ENCODE measurements at places on chromosomes 1 and 21.

DNA sequence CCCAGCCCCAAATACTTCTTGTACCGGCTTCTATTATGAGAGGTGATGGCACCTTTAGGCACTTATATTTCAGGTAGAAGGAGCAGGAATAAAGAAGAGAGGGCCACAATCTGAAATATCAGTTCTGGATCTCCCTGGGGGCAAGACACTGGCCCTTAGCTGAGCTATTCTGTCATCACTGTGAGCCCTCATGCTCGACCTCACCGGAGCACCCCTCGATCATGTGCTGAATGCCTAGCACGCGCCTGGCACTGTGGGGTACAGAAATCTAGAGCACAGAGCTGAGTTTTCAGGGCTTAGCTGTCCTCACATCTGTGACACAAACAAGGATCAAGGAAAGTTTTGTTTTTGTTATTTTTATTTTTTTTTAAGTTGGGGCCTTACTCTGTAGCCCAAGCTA lies 7.6 kb upstream of the MX1 start:
- DNase-seq: no peak

- no peak for DNase-seq
These were observed 114.2 kb upstream of the IPO9 start for GRCh38 chr1:201714542-201715329.

DNA sequence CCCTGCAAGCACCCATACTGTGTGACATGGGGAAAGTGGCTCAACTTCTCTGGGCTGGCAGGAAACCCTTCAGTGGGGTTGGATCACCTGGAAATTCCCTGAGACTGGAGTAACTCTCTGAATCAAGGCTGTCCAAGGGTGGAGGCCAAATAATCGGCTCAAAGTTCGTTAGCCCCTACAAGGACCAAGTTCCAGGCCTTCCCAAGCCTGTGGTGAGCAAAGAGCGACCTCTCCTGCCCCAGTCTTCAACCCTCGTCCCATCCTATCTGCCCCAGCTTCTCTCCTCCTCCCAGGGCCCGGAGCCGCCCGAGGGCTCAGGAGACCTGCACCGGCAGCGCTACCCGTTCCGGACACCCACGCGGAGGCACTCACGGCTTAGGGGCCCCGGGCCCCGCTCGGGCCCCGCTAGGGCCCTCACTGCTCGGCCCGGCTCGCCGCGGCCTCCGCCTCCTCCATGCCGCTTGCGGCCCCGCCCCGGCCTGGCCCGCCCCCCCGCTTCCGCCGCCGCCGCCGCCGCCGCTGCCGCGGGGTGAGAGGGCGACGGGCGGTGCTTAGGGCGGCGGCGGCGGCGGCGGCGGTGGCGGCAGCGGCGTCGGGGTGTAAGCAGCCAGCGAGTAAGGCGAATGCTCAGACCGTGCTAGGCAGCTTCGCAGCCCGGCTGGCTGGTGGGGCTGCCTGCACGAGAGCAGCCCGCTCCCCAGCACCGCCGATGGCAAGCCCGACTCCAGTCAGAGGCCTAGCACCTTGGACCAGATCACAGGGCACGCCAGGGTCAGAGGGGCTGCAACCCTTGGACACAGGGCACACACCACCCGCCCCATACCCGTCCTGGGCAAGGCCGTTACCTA lies at the start of gene POMGNT1:
Gene POMGNT1, minus strand, starts transcription at position 471 of the 848 bp plus-strand sequence. CDS start 613 bp downstream, outside the sequence.
- peak; percentile 94 for DNase-seq

GRCh38 chr1:71047635-71048607 lies at the start of gene PTGER3:
TSS of gene PTGER3 (minus strand) at chr1:71047816. CDS start at chr1:71047577, 239 bp downstream.
- no peak for DNase-seq

DNA sequence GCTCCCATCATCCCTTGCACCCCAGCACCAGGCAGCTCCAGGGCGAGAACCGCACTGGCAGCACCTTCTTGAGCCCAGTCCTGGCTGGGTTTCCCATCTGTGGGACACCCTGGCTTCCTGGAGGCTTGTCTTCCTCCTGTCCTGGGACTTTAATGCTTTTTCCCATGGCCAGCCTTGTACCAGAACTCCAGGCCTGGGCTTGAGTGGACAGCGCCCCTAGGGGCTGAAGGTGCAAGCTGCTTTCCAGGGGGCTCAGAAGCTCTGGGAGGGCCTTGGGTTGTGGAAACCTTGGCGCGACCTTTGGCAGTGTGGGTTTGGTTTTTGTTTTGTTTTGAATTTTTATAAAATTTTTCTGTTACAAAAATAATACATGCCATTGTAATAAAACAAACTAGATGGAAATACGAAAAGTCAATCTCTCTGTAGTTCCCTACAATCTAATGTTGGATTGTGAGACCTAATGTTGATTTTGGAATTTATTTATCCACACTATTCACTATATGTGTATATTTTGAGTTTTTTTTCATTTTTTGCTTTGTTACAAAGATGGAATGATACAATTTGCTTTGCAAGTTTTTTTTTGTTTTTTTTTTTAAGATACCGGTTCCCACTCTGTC lies 33.8 kb upstream of the RPL11 start:
- no peak for DNase-seq

GRCh38 chr1:63327417-63328054 lies 5.2 kb downstream of the FOXD3 start:
- no peak for DNase-seq

- DNase-seq: no peak
These were observed 27.5 kb downstream of the FRRS1 start for GRCh38 chr1:99738858-99739465.
